Glutamatergic neuron (in vitro differentiated cells): ENCODE measurements at places on chromosomes 5 and 9. TPM values are rescaled to one million over a fixed set of nuclear protein-coding genes. Genes with fewer than 3 reads are reported as not detected.

GRCh38 chr5:65017636-65018035, 248.9 kb downstream of the CWC27 start:
- H3K4me1 ChIP-seq, result peaks cover 3% of the 10 kb centered on the region
- no peak for DNase-seq
- H3K27ac ChIP-seq, result no peak overlapping the region
- no peaks in the 10 kb centered on the region for H3K36me3 ChIP-seq
- no peak overlapping the region for H3K4me3 ChIP-seq

GRCh38 chr5:144015961-144016360, 154.5 kb downstream of the YIPF5 start:
- peaks cover 21% of the 10 kb centered on the region for H3K36me3 ChIP-seq
- no peaks in the 10 kb centered on the region for H3K27me3 ChIP-seq
- no peak overlapping the region for H3K4me3 ChIP-seq
- H3K4me1 ChIP-seq, result peaks cover 26% of the 10 kb centered on the region

- H3K36me3 ChIP-seq, result no peaks in the 10 kb centered on the region
- DNase-seq, result peak; percentile 65
- peaks cover 14% of the 10 kb centered on the region for H3K4me1 ChIP-seq
- H3K27ac ChIP-seq, result peak overlapping the region; percentile 92
Measured at GRCh38 chr9:127931092-127931881, 710 bp upstream of the PIP5KL1 start.

GRCh38 chr9:38058452-38059232, 10.4 kb downstream of the SHB start:
- peaks cover 8% of the 10 kb centered on the region for H3K27me3 ChIP-seq
- no peak overlapping the region for H3K4me3 ChIP-seq
- H3K27ac ChIP-seq, result no peak overlapping the region

- no peak overlapping the region for H3K4me3 ChIP-seq
- no peak for DNase-seq
- H3K4me1 ChIP-seq, result no peaks in the 10 kb centered on the region
- H3K27ac ChIP-seq, result no peak overlapping the region
- no peaks in the 10 kb centered on the region for H3K27me3 ChIP-seq
- H3K36me3 ChIP-seq, result no peaks in the 10 kb centered on the region
Measured at GRCh38 chr5:68385936-68386335, 170.4 kb downstream of the PIK3R1 start.

- no peak overlapping the region for H3K4me3 ChIP-seq
- no peaks in the 10 kb centered on the region for H3K27me3 ChIP-seq
- no peak overlapping the region for H3K27ac ChIP-seq
- no peak for DNase-seq
- H3K36me3 ChIP-seq, result no peaks in the 10 kb centered on the region
- peaks cover 9% of the 10 kb centered on the region for H3K4me1 ChIP-seq
Measured at GRCh38 chr5:122847687-122848081, 2.3 kb downstream of the SNX24 start.

- H3K27me3 ChIP-seq, result no peaks in the 10 kb centered on the region
- no peaks in the 10 kb centered on the region for H3K4me1 ChIP-seq
- H3K4me3 ChIP-seq, result no peak overlapping the region
- peaks cover 5% of the 10 kb centered on the region for H3K36me3 ChIP-seq
Measured at GRCh38 chr5:72346398-72346797, 26.2 kb downstream of the PTCD2 start.

- peaks cover 9% of the 10 kb centered on the region for H3K27me3 ChIP-seq
- peak; percentile 64 for DNase-seq
- H3K36me3 ChIP-seq, result no peaks in the 10 kb centered on the region
- peak overlapping the region; percentile 99 for H3K27ac ChIP-seq
Measured at GRCh38 chr5:134371834-134372340, 518 bp downstream of the UBE2B start.

DNA sequence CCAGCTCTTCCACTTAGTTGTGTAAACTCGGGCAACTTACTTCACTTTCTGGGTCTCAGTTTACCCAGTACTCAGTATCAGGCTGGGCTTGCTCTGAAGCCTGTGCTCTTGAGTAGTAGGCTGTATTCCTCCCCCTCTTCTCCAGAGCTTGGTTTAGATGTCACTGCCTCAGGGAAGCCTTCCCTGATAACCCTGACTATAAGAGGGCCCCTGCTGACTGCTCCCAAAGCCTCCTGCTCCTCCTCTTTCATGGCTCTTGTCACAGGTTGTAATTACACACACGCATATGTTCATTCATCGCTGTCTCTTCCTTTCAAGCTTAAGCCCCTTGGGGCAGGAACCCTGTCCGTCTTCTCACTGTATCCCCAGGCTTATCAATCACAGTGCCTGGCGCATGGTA, 140.2 kb downstream of the RGS3 start:
- H3K36me3 ChIP-seq, result no peaks in the 10 kb centered on the region
- H3K27me3 ChIP-seq, result peaks cover 7% of the 10 kb centered on the region
- no peak for DNase-seq

- H3K27me3 ChIP-seq, result no peaks in the 10 kb centered on the region
- H3K36me3 ChIP-seq, result no peaks in the 10 kb centered on the region
- H3K27ac ChIP-seq, result no peak overlapping the region
- no peaks in the 10 kb centered on the region for H3K4me1 ChIP-seq
Measured at GRCh38 chr5:148499452-148499851, 115.7 kb downstream of the FBXO38 start.

GRCh38 chr5:17228821-17229291, 11.4 kb downstream of the BASP1 start:
- H3K36me3 ChIP-seq, result peaks cover 4% of the 10 kb centered on the region
- no peak for DNase-seq
- H3K4me1 ChIP-seq, result peaks cover 75% of the 10 kb centered on the region
- H3K27ac ChIP-seq, result peak overlapping the region; percentile 63
- peak overlapping the region; percentile 72 for H3K4me3 ChIP-seq
- peaks cover 4% of the 10 kb centered on the region for H3K27me3 ChIP-seq

- no peak overlapping the region for H3K27ac ChIP-seq
- no peaks in the 10 kb centered on the region for H3K4me1 ChIP-seq
- H3K4me3 ChIP-seq, result no peak overlapping the region
- H3K36me3 ChIP-seq, result no peaks in the 10 kb centered on the region
Measured at GRCh38 chr5:56639476-56639875, 175.9 kb upstream of the MAP3K1 start.

- DNase-seq, result no peak
- H3K36me3 ChIP-seq, result no peaks in the 10 kb centered on the region
- no peak overlapping the region for H3K27ac ChIP-seq
- H3K4me1 ChIP-seq, result no peaks in the 10 kb centered on the region
Measured at GRCh38 chr5:38078161-38078560, 180.2 kb upstream of the EGFLAM start.

The SPINK7 gene
- not detected for total RNA-seq

The PLAC8L1 gene
- 2.2 TPM for total RNA-seq

The SLC45A2 gene
- total RNA-seq, result 0.76 TPM

The ANKRD18B gene
- 5.0 TPM for total RNA-seq

The HMMR gene
- total RNA-seq, result 7.4 TPM

The ADAMTSL1 gene
- total RNA-seq, result 0.91 TPM

The IL31RA gene
- total RNA-seq, result not detected

The SPATA31A7 gene
- total RNA-seq, result not detected

The SEMA5A gene
- 0.51 TPM for total RNA-seq
